ENCODE measurements at places on chromosomes 6 and 20. TPM values are rescaled to one million over a fixed set of nuclear protein-coding genes. Genes with fewer than 3 reads are reported as not detected.

ESR1 gene
- total RNA-seq: 0.17 TPM

DNA sequence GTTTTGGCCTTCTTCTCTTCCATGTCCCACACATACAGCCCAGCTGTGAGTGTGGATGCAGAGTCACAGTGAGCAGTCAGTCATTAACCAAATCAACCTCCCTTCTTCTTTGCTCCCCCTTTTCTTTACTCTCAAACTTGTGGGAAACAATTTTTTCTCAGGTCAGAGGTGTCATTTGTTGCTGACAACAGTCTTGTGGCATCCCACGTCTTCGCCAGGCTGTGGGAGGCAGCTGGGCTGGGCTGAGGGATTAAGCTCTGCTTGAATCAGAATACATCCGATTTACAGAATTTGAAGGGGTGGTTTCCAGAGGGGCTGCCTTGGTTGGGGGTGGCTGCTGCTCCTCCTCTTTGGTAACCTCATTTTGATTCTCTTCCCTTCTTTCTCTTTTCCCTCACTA is 40.5 kb downstream of the SCGN start:
- no peaks in the 10 kb centered on the region for H3K27me3 ChIP-seq
- no peak overlapping the region for H3K4me3 ChIP-seq
- H3K36me3 ChIP-seq: no peaks in the 10 kb centered on the region
- no peaks in the 10 kb centered on the region for H3K4me1 ChIP-seq

WASF1 gene
- total RNA-seq: 25.9 TPM

GRCh38 chr6:3771407-3772011 is 20.0 kb upstream of the PXDC1 start:
- H3K27ac ChIP-seq: no peak overlapping the region
- no peaks in the 10 kb centered on the region for H3K27me3 ChIP-seq
- H3K4me3 ChIP-seq: no peak overlapping the region
- H3K4me1 ChIP-seq: no peaks in the 10 kb centered on the region
- H3K36me3 ChIP-seq: no peaks in the 10 kb centered on the region

DNA sequence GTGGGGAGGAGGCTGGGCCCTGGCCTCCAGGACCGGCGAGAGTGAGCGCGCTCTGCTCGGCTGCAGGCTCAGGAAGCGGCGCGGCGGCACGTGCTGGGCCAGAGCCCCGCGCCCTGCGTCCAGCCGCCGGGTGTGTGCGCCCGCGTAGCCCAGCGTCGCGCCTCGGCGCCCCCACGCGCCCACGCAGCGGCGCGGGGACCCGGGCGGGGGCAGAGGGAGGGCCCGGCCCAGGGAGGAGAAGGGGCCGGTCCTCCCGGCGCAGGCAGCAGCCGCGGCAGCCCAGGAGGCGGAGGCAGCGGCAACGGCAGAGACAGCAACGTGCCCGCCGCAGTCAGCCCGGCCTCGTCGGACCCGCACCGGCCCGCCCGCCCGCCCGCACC is at the start of gene EYA2:
TSS of gene EYA2 (plus strand) at position 265 of the 380 bp plus-strand sequence. CDS start 95,168 bp downstream, outside the sequence.
- no peak within 1 kb of the TSS for H3K4me3 ChIP-seq
- DNase-seq: no peak
- no peaks in the 10 kb centered on the region for H3K36me3 ChIP-seq
- no peak within 1 kb of the TSS for H3K27ac ChIP-seq
- peaks cover 18% of the 10 kb centered on the region for H3K27me3 ChIP-seq
- H3K4me1 ChIP-seq: no peaks in the 10 kb centered on the region

- H3K4me1 ChIP-seq: no peaks in the 10 kb centered on the region
- DNase-seq: peak; percentile 24
- no peaks in the 10 kb centered on the region for H3K36me3 ChIP-seq
- H3K27ac ChIP-seq: no peak overlapping the region
- H3K4me3 ChIP-seq: no peak overlapping the region
Observed at GRCh38 chr6:99434702-99435530, 9.8 kb upstream of the PNISR start.

DNA sequence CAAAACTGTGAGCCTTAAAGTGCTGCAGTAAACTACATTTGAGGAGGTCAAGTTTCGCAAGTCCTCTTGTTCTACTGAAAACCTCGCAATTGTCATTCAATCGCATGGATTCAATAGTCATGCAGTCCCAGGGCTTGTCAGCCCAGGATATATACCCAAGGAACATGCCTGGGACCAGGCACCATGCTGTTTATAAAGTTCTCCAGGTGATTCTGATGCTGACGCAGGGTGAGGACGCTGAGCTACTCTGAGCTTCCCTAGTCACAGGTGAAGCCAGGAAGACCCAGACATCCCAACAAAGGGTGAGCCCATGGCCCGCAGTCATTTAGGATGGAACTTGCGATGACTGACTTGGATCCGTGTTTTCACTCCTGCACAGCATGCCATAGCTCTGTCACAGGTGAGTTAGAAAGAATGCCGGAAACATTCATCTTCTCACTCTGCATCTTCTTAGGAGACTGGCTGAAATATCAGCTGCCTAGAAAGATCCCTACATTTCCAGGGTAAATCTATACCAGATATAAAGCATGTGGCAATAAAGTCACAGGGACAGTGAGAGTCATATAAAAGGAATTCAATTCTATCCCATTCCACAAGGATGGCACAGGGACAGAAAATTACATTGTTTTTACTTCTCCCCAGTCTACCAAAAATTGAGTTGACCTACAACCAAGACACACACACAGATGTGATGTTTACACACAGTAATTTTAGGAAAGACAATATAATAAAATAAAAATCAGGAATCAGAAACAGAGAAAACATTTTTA is 27.0 kb upstream of the SSTR4 start:
- no peaks in the 10 kb centered on the region for H3K4me1 ChIP-seq
- DNase-seq: no peak
- no peak overlapping the region for H3K27ac ChIP-seq
- no peaks in the 10 kb centered on the region for H3K36me3 ChIP-seq
- H3K27me3 ChIP-seq: 0 out of 2 replicates have a peak, but pooled peaks cover 7% of the 10 kb centered on the region
